Fibroblast of lung (primary cell): ENCODE measurements at places on chromosomes 13 and 19.

- no peak for DNase-seq
These were observed 38.7 kb downstream of the ADGRE1 start for GRCh38 chr19:6925801-6926751.

GRCh38 chr13:39656325-39656677 lies 839 bp downstream of the COG6 start:
- no peak for DNase-seq

GRCh38 chr13:21256351-21256761 lies 79.9 kb downstream of the MRPL57 start:
- DNase-seq = no peak

DNA sequence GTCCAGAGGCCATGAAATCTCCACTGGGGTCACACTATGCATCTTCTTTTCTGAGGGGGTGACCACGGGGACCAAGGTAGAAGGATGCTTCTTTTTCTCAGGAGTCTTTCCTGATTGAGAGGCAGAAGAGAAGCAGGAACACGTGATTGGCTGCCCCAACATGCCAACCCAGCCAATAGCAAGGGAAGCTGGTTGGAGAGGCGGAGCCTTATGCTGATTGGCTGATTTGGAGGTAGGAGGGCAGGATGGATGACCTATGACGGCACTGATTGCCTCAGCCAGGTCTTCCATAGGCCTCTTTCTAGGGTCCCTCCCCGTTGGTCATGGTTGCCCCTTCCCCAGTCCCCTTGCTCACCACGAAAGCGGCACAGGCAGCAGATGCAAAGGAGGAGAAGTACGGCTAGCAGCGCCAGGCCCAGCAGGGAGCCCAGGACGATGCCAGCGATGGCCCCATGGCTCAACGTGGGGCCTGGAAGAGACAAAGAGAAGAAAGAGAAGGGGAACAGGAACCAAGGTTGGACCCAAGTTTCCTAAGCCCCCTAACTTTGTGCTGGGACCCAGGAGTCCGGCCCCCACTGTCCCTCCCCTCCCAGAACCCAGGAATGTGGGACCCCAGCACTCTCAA lies 8.0 kb downstream of the VSIG10L start:
- DNase-seq = no peak

- DNase-seq = peak; percentile 1
These were observed 31.0 kb downstream of the SLAIN1 start for GRCh38 chr13:77728265-77729125.
